ENCODE measurements at places on chromosomes 3 and 15. TPM values are rescaled to one million over a fixed set of nuclear protein-coding genes. Genes with fewer than 3 reads are reported as not detected.

The MKRN2OS gene
- not detected for total RNA-seq

DNA sequence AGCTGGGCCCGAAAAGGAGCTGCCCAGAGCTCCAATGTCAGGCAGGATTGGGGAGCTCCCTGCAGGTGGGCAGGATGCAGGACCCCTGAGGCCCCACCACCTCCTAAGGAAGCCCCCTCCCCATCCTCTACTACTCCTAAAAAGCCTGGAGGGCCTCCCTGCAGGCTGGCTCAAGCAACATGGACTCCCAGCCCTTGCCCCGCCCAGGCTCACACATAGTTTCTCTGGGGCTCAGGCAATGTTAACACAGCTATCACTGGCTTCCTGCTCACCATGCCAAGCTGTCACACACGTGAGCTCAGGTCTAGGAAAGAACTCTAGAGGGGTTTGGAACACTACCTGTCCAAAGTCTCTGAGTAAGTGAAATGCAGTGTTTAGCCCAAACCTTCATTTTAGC, 65.4 kb upstream of the ZNF148 start:
- no peak for DNase-seq
- H3K36me3 ChIP-seq: peaks cover 6% of the 10 kb centered on the region

The RAB6B gene
- total RNA-seq: 29.6 TPM

DNA sequence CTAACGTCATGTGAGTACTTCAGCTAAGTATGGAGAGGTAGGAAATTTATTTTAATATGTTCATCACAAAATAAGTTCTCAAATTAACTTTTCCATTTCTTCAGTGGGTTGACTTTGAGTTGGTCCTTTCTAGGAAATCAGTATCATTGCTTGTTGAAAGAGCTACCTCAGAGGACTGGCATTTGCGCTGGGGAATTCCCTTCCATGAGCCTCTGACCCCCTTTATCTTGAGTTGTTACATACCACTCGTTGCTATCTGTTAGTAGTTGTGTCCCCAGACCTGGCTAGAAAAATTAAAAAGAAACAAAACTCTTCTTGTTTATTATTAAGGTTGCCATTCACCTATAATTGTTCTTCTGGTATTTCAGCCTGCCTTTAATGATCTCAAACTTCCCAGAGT, 96.8 kb upstream of the ROBO2 start:
- H3K27ac ChIP-seq: no peak overlapping the region
- no peaks in the 10 kb centered on the region for H3K36me3 ChIP-seq
- no peak overlapping the region for H3K4me3 ChIP-seq
- H3K4me1 ChIP-seq: no peaks in the 10 kb centered on the region
- DNase-seq: no peak

The DPH6 gene
- 7.3 TPM for total RNA-seq

GRCh38 chr3:165796701-165797100, 40.5 kb downstream of the BCHE start:
- H3K27me3 ChIP-seq: peaks cover 4% of the 10 kb centered on the region
- H3K4me1 ChIP-seq: peaks cover 2% of the 10 kb centered on the region
- no peaks in the 10 kb centered on the region for H3K36me3 ChIP-seq
- no peak overlapping the region for H3K27ac ChIP-seq
- H3K4me3 ChIP-seq: no peak overlapping the region
